ENCODE measurements at places on chromosomes 12 and 14.

GRCh38 chr12:50603817-50604639 lies 99.2 kb downstream of the DIP2B start:
- peak; percentile 20 for DNase-seq

- DNase-seq, result no peak
Measured at GRCh38 chr12:64561302-64562136, 48.8 kb upstream of the RASSF3 start.

- no peak for DNase-seq
Measured at GRCh38 chr12:19239102-19239501, 109.6 kb downstream of the PLEKHA5 start.

- DNase-seq, result no peak
Measured at GRCh38 chr12:31004666-31005065, 69.0 kb upstream of the DDX11 start.

- DNase-seq, result peak; percentile 49
Measured at GRCh38 chr12:92929983-92930382, 888 bp upstream of the EEA1 start.

DNA sequence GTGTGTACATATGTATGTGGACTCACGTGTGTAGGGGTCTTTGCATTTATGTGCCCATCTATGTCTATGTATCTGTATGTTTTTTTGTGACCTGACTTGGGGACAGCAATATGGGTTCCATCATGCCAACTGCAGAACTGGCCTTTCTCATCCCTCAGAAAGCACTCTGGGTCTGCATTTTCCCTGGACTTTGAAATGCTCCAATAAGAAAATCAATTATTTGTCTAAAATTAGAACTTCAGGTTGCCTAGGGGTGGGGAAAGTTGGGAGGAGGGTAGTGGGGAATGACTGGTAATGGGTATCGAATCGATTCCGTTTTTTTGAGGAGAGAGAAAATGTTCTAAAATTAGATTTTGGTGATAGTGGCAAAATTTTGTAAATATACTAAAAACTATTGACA lies 140.8 kb upstream of the NOS1 start:
- no peak for DNase-seq

DNA sequence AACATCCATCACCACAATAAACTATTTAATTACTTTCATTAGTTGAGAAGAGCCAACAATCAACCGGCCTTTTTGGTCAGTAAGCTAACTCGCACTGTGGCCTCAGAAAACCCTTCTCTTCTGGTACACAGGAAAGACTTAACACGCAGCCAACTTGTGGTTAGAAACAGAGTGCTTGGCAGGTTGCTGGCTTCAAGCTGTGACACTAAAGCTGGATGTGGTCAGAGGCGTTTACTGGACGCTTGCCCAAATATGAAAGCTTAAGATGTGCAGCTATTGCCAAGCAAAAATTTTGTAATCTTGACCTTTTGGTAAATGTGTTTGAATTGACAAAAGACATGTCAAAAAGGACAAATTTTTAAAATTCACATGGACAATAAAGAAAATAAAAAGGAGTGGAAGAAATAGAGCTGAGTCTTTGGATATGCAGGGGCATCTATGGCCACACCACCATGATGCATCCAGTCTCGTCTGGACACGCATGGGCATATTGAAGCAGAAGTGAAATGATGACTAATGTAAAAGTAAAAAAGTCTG lies 2.6 kb upstream of the KLRK1 start:
- DNase-seq, result peak; percentile 6

- no peak for DNase-seq
Measured at GRCh38 chr14:91817566-91818325, 49.6 kb downstream of the TC2N start.

GRCh38 chr12:91249518-91250272 lies 67.1 kb upstream of the DCN start:
- no peak for DNase-seq

- DNase-seq, result no peak
Measured at GRCh38 chr14:78251308-78251707, 81.1 kb downstream of the NRXN3 start.
